ENCODE measurements at places on chromosomes 12 and 14.
A peak's percentile ranks its signal among the peaks of the same experiment; 100 is the strongest.

DNA sequence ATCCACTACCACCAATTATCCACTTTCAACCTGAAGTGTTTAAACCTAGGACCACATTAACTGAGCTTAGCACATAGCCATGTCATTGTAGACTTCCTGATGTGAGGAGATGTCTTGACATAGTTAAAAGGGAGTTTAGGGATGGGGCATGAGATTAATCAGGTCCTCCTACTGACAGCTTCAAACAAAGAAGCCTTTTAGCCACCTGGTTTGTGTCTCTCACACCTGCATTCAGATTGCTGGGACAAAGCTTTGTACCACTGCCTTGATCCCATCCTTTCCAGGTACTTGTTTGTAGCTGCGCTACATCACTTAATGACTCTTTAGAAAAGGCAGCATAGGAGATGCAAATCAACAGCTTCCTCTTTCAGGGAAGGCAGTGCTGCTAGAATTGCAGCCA, 340.7 kb upstream of the DDHD1 start:
- DNase-seq = no peak

DNA sequence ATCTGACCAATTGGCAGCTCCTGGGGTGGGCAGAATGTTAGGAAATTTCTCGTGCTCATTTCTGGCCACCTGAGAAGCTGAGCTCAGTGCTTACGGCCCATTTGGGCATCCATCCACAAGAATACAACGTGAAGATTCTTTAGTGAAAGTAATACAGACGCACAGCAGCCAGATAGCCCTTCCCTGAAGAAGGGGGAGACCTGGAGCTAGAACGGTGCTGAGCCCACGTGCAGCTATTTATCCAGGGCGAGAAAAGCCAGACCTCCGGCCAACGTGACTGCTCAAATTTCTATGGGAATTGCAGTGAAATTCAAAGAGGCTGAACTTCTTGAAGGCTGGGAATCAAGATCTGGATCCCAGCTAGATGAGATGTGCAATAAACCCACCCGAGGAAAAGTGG, 20.7 kb downstream of the NID2 start:
- DNase-seq = no peak

DNA sequence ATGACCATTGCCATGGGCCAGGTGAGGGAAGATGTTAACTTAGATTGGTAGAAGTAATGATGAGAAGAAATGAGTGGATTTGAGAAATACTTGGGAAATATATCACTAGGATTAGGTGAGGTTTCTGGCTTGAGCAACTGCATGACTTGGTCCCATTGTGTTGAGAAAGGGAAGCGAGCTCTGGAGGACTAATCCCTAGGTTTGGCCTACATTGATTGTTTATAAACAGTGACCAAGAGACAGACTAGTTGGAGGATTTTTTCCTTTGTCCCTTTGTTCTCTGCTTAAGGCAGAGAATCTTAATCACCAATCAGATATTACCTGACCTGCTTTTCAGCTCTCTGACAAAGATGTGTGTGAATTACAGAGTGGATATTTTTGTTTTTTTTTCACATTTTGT, 100.5 kb downstream of the AEBP2 start:
- DNase-seq = no peak

GRCh38 chr12:109961201-109961600, 35.0 kb downstream of the GIT2 start:
- DNase-seq = no peak

DNA sequence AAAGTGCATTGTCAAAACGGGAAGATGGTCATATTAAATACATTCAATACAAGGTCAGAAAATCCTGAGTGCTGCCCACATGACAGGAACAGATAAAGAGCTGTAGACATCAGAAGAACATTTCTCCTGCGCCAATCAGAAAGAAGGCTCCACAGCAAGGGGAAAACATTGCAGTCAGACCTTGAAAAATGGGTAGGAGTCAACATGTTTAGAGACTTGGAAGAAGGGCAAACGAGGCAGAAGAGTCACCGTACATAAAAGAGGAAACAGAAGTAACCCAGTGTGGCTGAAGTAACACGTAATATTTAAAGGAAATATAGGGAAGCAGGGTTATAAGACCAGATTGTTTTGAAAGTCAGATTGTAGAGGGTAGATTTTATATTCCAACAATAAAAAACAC, 11.9 kb downstream of the SPPL3 start:
- no peak for DNase-seq

DNA sequence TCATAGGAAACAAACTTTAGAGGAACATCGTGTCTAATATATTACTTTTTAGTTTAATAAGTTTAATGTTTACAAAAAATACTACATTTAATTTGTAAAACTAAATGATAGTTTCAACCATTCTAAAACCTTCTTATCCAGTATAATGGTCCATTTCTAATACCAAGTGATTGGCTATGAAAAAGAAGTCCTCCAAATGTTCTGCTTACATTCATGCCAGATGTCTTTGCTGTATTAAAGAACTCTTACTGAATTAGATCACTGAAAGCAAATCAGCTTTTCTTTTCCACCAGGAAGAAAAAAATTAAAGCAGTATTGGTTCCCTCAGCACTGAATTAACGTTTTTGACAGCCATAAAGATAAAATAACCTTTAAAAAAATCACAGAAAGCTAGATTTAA, 3.7 kb downstream of the NOVA1 start:
- no peak for DNase-seq

- no peak for DNase-seq
Measured at GRCh38 chr12:109910969-109911348, 10.9 kb downstream of the TCHP start.

- no peak for DNase-seq
Measured at GRCh38 chr12:122921917-122922316, 26.0 kb upstream of the VPS37B start.

- DNase-seq = no peak
Measured at GRCh38 chr12:19855851-19856250, 416.6 kb downstream of the AEBP2 start.

DNA sequence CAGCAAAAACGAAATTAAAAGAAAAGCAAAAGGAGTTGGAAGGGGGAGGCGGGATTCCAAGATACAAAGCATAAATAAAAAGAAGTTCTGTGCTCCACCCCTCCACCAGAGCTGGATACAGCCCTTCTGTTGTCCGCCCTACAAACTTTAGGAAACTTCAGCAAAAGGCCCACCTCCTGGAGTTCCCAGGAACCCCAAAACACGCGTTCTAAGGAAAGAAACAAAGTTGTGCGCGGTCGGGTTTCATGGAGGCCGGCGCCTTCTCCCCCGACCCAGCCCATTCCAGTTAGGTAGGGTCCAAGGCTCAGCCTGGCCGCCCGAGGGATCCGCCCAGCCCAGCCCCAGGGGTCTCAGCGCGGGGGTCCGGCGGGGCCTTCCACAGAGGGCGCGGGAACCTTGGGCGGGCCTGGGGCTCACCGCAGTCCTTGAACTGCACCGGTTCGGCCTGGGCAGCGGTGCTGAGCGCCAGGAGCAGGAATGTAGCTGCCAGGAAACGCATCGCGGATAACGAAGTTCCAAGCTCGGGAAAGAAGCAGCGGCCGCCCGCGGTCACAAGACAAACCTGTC, at the start of gene NPC2:
TSS of gene NPC2 (minus strand) at position 530 of the 567 bp plus-strand sequence. CDS start at position 499, 31 bp downstream.
- DNase-seq = no peak

DNA sequence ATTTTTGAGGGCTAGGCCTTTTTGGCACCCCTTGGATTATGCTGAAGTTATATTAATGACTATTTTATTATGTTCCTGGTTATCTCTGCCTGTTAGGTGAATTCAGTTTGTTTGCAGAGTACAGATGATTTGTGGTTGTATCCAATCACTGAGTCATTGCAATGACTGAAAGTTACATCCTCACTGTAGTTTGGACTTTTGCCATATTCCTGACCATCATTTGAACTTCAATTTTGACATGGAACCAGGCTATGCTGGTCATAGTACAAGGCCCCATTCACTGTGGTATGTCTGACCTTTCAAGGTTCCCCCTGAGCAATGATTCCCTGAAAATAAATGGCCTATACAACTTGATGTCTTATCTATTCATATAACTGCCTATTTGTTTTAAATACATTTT, 621.0 kb downstream of the CCER1 start:
- DNase-seq = no peak

- DNase-seq = no peak
Measured at GRCh38 chr12:10214895-10215267, 2.2 kb downstream of the GABARAPL1 start.

DNA sequence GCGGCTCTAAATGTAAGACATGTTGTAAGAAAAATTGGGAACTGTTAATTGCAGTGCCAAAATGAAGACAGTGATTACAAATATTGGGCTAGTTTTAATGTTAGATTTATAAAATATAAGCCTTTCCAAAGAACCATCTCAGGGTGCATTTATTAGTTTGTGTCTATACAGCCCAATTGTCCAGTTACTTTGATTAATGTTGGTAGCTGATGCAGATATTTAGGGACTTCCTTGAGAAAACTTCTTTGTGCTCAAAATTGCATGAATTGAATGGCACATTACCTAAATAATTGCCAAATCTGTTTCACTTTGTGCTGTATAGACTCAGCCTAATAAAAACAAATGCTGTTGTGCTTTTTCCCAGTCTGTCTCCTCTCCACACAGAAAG, 83.7 kb downstream of the DAD1 start:
- no peak for DNase-seq

DNA sequence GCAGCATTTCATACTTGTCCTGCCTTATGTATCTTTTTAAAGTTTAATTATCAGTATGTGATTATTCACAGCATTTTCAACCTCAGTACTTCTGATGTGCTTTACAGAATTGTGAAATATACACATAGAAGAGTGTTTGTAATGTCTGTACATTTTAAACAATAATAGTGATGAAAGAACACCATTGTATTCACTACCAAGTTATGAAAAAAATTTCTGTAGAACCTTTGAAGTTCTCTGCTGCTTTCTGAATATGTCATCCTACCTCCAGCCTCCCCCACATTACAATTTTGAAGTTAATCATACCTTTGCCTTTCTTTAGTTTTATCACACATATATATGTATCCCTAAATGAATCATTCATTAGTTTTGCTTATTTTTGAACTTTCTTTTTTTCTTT, 24.8 kb downstream of the FRMD6 start:
- no peak for DNase-seq

DNA sequence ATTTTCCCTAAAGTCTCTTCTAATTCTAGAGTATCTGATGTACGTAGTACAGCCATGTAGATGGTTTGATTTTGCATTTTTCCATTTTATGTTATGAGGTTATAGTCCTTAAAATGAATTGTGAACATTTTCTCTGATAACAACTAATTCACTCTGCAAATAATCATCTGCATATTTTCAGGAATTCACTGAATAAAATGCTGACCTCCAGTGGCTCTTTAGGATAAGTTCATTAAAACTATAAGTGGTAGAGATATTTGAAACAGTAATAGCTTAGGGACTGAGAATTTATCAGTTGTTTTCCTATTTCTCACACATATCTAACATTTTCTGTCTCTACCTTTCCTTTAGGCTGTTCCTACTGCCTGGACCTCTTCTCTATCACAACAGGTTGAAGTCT, 4.4 kb downstream of the MSRB3 start:
- no peak for DNase-seq

DNA sequence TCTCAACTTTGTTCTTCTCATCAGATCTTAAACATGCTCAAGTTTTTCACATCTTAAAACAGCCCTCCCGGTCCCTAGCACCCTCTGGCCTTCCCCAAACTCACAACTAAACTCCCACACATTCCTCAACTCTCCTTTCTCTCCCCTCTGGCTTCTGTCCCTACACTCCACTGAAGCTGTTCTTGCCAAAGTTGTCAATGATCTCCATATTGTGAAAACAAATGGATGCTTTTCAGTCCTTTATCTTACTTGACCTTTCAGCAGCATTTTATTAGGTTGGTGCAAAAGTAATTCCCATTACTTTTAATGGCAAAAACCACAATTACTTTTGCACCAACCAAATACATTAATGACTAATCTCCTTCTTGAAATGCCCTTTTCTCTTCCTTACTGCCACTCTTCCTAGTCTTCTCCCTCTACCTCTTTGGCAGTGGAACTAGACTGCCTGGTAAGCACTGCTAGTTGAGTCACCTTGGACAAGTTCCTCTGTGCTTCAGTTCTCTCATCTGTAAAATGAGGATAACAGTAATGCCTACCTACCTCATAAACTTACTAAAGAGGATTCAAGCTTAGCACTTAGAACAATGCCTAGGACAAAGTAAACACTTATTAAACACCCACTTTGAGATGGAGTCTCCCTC, 16.0 kb downstream of the CERS5 start:
- no peak for DNase-seq

- no peak for DNase-seq
Measured at GRCh38 chr14:71931492-71932228, 569 bp upstream of the RGS6 start.

GRCh38 chr14:104586832-104587620, 7.5 kb downstream of the C14orf180 start:
- no peak for DNase-seq

GRCh38 chr14:87613881-87614280, 379.1 kb downstream of the GALC start:
- no peak for DNase-seq

- DNase-seq = peak; percentile 62
Measured at GRCh38 chr14:84527706-84528105, 1002.2 kb upstream of the FLRT2 start.

- DNase-seq = peak; percentile 57
Measured at GRCh38 chr14:24270537-24271133, 762 bp downstream of the RABGGTA start.

- no peak for DNase-seq
Measured at GRCh38 chr12:111451232-111451631, 45.5 kb downstream of the SH2B3 start.

- no peak for DNase-seq
Measured at GRCh38 chr12:10119066-10119465, 10.9 kb downstream of the CLEC7A start.

DNA sequence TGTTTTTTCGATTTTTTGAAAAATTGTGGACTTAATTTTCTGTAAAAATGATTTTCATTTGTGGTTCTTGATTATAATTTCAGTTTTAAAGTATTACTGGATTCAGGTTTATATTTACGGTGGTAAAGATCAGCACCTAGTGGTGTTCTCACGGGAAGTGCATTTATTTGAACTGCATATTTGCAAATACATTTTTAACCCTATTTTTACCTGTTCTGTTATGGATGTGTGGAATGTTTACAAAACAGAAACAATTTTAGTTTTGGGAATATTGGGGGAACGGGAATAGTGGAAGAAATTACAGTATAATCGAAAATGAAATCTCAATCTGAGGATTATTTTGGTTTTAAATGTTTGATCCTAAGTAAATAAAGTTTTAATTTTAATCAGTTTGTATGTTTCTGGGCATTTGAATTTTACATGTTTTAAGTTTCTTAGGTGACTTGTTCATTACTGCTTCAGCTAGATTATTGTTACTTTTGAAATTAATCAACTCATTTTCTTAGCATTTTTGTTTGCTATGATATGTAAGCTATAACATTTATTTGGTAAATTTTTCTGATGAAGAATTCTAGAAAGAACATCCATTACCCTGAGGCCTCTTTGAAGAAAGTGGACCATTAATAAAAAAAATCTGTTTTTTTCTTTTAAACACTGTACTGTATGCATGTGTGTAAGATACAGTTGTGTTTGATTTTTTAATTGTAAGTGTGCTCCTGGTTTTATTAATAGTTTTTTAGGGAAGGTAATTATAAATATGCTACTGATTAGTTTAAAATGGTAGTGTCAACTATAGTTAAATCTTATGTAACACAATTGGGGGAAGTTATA, 942 bp downstream of the ATF7IP start:
- DNase-seq = no peak

- peak; percentile 60 for DNase-seq
Measured at GRCh38 chr14:91573894-91574837, 64.1 kb upstream of the PPP4R3A start.

GRCh38 chr12:124296295-124296915, 1.5 kb downstream of the RFLNA start:
- no peak for DNase-seq

- no peak for DNase-seq
Measured at GRCh38 chr12:129622566-129622965, 281.3 kb downstream of the TMEM132D start.

- DNase-seq = no peak
Measured at GRCh38 chr12:27014859-27015729, 910 bp upstream of the TM7SF3 start.

Data from DMS153 (cell line).